ENCODE measurements at places on chromosomes 2 and 18.
A peak's percentile ranks its signal among the peaks of the same experiment; 100 is the strongest.

DNA sequence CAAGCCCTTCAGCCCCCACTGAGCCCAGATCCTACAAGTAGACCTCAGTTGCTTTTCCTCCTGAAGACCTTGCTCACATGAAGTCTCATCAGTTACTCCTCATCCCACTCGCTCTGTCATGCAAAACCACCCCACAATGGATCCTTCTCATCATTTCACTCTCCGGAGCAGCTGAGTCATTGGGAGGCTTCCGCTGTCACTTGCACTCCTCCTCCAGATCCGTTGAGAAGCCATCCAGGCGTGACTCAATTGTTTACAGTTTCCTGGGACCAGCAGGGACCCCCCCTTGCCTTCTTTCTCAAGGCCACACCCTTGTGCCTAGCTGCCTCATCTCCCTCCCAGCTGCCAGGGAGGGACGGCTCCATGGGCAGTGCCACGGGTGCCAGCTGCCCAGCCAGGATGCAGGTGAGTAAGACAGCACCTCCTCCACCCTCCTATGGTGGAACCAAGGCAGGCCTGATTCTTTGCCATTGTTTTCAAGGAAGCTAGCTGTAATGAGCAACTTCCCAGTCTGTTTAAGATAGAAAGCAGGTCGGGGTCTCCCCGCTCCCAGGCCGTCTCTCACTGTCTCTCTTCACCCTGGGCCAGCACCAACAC lies 16.3 kb downstream of the GPR55 start:
- DNase-seq = no peak

DNA sequence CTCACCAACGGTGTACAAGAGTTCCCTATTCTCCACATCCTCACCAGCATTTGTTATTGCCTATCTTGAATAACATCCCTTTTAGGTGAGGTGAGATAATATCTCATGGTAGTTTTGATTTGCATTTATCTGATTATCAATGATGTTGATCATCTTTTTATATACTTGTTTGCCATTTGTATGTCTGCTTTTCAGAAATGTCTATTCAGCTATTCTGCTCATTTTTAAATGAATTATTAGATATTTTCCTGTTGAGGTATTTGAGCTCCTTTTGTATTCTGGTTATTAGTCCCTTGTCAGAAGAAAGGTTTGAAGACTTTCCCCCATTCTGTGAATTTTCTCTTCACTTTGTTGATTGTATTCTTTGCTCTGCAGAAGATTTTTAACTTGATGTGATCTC lies 695.5 kb upstream of the DDX18 start:
- no peak for DNase-seq

DNA sequence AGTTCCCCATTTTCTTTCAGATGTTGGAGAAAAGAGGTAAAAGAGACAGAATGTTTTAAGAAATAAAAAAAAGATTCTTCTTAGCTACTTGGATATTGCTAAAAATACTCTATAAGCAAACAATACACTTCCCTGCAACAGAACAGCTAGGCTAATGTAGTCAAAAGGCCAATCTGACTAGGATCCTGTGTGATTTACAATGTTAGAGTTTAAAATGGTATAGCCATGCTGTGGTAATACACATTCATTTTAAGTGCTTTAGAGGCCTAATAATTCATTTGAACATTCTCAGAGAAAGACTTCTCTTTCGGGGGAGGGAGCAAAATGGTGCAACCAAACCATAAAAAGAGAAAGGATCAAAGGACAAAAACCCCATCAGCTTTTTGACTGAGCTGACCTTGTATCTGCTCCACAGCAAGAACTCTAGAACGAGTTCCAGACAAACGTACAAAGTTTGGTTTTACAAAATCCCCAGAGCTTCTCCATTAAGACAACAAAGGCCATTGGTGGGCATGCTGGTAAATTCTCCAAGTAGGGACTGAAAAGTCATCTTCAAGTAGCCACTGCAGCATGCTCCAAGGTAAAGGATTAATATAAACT lies 200.2 kb downstream of the STK39 start:
- DNase-seq = no peak

GRCh38 chr2:193482557-193482956 lies 1287.8 kb upstream of the TMEFF2 start:
- DNase-seq = no peak

GRCh38 chr2:12302140-12302539 lies 414.6 kb upstream of the TRIB2 start:
- DNase-seq = no peak

DNA sequence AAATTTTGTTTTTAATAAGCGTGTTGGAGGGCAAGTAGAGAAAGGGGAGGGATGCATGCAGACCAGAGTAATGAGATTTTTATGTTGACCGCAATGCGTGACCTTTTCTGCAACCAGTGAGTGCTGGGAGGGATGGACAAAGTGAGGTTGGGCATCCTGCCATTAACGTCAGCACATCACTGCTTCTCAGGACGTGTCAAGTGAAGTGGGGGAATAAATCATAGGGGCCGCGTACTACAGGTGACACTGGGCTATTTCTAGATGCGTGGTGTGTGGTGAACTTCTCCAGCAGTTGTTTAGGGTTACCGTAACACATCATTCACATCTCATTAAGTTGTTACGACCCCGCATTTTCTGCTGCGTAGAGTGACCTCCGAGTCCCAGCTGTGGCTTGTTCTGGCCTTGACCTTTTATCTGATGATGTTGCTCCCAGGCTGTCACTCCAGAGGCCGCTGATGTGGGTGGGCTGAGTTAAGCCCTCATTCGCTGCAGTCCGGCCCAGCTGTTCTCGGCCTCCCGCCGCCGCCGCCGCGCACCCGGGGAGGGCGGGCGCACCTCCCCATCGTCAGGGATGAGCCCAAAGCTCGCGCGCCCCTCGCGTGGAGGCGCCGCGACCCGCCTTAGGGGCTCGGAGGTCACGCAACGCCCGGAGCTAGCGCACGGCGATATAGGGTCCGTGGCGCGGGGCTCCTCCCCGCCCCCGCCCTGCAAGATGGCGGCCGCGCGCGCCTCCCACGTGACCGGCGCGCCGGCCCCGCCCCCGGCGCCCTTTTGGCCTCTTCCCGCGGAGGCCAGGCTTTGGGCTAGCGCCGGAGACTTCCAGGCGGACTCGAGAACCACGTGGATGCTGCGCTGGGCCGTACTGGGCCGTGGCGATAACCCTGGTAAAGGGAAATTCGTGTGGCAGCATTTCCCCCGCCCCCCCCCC lies 3.5 kb downstream of the ZCCHC2 start:
- peak; percentile 40 for DNase-seq

- DNase-seq = no peak
Observed at GRCh38 chr2:235106874-235107639, 155.2 kb downstream of the SH3BP4 start.

DNA sequence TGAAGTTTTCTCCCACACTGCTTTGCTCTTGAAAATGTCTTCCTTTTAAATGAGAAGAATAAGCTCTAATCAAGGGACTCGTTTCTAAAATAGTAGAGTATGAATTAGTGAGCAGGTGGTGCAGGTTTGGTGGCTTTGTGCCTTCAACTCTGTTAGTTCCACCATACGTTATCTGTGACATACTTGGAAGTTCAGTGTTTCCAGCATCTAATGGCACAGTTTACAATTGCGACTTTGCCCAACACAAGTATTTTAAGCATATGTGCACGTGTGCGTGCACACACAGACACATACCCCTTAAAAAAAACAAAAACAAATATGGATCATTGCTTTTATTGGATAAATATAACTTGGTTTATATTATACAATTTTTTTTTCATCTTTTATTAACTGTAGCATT lies 111.8 kb downstream of the RAB3GAP1 start:
- DNase-seq = no peak

DNA sequence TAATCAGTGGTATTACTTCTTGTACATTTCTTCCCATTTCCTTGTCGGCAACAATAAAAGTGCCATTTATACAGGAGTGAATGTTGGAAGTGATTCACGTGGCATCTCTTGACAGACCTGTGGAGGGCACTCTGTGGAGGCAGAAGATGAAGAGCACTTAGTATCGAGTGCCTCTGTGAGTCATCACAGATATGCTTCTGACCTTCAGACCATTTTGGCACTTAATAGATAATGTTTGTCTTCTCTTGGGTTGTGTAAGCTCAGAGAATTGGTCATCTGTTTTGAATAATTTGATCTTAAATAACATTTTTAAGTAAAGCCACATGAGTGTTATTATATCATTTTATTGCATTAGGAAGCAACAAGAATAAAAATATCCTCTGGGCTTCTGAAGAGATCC lies 305.5 kb downstream of the PTPRM start:
- DNase-seq = no peak

GRCh38 chr2:236546561-236547002 lies 23.0 kb upstream of the ACKR3 start:
- DNase-seq = no peak

DNA sequence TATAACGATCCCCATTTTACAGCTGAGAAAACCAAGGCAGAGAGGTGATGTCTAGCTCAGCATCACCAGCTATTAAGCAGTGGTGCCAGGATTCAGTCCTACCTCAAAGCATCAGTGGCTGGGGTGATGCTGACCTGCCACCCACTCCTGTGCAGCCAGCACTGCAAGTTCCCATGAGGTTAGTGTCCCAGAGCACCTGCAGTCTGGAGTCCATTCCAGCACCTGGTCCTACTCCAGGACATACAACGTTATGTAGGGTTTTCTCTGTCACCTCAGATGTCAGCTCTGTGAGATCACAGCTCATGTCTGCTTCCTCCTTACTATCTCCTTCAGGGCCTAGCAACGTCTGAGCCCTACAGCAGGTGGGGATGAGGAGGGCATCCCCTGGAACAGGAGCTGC lies 328.0 kb upstream of the HS6ST1 start:
- no peak for DNase-seq

DNA sequence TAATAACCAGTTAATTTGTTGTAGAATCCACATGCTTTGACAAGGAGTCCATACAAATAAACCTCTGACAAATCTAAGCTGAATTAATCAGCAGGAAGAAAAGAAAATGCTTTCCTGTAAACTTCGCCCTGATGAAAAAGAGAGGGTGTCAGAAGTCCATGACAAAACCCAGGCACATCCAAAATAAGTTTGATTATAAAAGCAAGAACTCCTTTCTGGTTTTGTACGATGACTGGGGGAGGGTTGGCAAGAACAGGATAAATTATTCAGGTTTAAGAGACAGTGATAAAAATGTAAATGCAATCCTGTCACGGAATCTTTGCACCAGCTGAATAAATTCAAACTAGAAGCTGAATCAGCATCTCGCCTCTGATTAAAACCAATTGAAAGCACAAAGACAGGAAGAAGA lies 469.2 kb upstream of the TNP1 start:
- DNase-seq = no peak

- no peak for DNase-seq
Observed at GRCh38 chr2:119267604-119268003, 44.0 kb downstream of the STEAP3 start.

DNA sequence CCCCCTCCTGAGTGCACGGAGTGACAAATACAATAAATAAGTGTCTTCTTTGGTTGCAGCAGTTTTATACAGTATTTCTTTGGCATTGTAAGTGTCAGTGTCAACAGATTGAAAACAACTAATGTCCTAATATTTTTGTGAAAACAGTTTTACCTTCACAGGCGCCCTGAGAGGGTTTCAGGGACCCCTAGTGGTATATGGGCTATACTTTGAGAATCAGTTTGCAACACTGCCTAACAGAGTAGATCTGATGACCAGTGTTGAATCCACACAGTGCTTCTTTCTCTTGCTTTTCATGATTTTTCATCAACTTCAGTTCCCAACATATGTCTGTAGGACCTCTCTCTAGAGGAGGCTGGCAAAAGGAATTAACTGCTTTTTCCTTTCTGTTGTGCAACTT lies 162.2 kb downstream of the PRPF40A start:
- DNase-seq = no peak

GRCh38 chr2:109558076-109558882 lies 55.5 kb downstream of the SEPTIN10 start:
- no peak for DNase-seq

DNA sequence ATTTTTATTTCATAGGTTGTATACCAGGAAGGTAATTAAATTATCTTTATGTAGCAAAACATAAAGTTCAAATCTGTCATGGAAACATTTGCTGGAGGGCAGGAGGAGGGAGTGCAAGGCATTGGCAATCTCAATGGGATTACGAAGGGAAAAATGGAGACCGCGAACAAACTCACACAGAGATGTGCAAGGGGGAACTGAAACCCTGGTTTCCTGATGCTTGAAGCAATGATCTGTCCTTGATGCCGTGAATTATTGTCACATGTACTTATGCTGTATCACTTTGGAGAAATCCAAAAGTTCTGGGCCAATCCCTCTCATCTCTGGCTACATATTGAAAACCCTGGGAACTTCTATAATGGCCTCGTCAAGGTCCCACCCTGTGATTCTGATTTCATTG lies 65.0 kb upstream of the MFF start:
- no peak for DNase-seq
